ENCODE measurements at places on chromosomes 5 and 9.
A peak's percentile ranks its signal among the peaks of the same experiment; 100 is the strongest.

DNA sequence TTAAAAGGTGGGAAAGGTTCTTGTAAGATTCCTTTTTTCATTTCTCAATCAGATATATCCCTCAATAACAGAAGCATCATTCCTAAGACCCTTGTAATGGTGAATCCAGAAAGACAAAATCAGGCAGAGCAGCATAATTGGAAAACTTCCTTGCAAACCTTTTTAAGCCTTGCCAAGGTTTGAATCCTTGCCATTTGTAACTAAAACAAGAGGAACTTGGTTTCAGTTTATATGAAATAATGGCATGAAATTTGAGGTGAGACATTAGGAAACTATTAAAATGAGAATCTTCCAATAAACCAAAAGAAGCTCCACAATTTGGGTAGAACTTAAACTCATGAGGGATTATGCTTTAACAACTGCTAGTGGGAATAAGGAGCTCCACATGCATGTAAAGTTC lies 384.7 kb upstream of the SMC2 start:
- no peak for DNase-seq

GRCh38 chr9:68648164-68648563 lies 56.9 kb upstream of the PIP5K1B start:
- no peak for DNase-seq

DNA sequence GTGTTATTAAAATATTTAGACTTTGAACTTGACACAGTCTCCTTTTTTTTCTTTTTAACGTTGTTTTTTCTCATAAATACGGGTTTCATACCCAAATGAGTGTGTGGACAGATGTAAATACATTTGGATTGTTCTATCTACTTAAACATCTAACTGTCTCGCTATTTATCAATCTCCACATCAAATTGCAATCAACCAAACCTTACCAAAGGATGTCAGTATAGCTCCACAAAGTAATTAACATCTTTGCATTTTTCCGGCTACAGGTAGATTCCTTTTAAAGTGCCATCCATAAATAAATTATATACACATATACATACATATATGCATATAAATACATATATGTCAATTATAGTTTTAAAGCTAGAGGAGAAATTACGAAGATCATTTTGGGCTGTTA lies 705 bp upstream of the CDH10 start:
- DNase-seq, result no peak

DNA sequence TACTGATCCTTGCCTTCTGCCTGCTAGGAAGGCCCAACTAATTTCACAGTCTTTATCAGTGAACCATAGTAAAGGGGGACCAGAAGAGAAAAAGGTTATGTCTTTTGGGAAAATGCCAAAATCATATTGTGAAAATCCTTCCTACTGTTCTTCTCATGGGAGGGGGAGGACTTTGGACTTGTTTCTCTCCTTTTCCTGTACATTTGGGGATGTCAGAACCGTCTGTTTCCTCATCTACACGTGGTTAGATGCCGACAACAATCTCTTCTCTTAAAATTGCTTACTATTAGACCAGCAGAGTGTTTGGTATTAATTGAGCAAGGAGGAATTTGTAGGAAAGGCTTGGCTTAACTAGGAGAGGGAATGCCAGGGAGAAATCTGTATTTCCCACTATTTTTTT lies 77.2 kb downstream of the TMC1 start:
- no peak for DNase-seq

- no peak for DNase-seq
Observed at GRCh38 chr9:97487107-97487506, 14.4 kb upstream of the TMOD1 start.

DNA sequence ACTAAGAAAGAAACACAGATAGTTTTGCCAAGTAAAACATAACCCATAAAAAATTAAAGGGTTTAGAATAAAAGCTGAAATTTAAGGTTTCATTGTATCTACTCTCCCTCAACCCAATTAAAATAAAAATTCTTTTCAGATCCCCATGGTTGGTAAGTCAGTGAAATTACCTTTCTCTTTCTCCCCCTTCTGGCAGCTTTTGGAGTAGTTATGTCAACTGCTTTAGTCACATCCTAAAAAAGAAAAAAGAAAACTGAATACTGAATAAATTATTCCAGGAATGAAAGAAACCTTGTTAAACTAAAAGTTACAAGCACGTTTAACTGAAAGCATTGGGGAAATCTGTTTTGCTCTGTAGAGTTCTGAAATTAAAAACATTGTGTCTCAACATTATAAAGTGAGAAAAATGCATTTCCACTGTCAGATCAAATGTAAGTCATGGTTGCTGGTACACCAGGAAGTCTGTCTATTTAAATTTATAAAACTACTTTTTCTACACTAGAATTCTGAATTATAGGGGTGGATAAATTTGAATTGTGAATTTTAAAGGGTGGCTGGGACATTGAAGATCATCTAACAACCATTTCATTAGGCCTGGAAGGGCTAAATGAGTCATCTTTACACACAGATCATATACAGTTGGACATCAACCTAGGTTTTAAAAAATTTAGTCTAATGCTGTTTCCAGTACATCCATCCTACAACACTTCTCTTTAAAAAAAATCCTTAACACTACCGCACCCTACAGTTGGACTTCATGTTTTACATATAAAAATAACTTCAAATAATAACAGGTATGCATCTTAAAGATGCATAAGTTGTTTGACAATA lies 24.7 kb downstream of the PSIP1 start:
- peak; percentile 70 for DNase-seq

DNA sequence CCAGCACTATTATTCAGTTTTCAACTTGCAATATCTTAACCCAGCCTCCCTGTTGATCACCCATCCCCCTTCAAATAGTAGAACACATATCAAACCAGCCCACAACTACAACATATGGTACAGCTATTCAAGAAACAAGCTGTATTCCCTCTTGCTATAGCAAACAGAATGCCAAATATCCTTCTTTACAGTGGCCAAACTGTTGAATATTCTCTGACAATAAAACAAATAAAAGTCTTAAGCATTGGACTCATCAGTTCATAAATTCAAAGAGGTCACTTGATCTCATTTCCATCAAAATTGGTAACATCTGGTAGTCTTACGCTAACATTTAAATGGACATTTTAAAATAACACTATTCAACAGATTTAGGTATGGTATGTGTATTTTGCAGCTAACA lies 350.8 kb downstream of the EFNA5 start:
- no peak for DNase-seq

DNA sequence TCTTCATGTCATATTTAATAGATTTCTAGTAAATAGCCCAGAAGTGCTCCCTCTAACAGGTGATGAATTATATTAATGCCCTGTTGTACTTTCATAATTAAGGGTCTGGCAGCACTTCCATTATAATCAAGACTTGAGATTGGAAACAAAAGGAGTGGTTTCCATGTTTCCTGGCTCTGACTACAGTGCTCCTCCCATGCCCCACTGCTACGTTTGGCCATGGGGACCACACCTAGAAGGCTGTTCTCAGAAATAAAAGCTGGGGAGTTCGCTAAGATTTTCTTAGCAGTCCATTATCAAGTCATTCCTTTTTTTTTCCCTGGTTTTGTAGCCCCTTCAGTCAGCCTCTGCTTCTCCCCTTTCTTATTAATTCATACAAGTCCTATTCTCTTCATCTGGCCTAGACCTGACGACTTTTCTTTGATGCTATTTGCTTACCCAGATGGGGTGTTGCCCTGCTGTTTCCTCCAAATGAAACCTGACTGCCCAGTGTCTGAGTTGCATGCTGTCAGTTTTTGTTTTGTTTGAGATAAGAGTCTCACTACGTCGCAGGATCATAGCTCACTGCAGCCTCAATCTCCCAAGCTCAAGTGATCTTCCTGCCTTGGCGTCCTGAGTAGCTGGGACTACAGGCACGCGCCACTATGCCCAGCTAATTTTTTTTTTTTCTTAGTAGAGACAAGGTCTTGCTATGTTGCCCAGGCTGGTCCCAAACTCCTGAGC lies 312.1 kb upstream of the EFNA5 start:
- DNase-seq, result no peak

- no peak for DNase-seq
Observed at GRCh38 chr5:137375741-137376526, 123.2 kb downstream of the SPOCK1 start.
